ENCODE measurements at places on chromosomes 13 and 19.

DNA sequence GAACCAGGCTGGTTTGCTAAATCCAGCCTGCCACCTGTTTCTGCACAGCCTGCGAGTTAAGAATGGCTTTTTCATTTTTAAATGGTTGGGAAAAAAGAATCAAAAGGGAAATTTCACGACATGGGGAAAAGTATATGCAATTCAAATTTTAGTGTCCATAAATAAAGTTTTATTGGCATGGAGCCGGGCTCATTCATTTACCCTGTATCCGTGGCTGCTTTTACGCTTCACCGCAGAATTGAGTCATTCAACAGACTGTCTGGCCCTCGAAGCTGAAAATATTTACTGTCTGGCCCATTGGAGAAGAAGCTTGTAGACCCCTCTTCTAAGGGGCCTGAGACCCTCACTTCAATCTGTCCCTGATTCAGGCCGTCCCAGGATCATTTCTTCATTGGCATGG is 26.1 kb downstream of the IER2 start:
- no peak for DNase-seq

- DNase-seq, result no peak
Observed at GRCh38 chr13:44393391-44393790, 19.8 kb downstream of the SERP2 start.

GRCh38 chr13:89097994-89098393 is 1426.8 kb downstream of the SLITRK5 start:
- DNase-seq, result no peak

DNA sequence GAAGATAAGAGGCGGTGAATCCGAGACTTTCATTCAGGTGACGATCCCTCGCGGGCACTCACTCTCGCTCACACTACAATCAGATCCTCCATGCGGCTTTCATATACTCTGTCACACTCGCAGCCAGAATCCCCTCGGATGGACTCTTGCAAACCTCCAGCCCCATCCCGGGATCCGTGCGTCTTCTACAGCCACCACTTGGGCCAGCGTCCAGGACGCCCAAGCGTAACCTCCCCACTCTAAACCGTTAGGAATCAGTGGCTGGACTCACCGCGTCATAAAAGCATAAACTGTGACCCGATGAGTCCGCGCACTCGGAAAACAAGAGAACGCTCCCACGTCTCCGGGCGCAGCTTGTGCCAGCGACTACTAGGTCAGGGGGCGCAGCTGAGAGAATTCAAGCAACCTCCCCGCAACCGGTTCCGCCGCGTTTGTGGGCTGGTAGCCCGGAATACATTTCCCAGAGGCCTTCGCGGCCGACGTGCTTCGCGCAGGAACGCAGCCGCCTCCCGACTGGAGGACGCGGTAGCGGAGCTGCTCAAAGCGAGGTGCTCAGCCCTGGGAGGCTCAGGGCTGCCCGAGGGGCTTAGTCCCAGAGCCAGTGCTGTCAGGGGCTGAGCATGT is 27.6 kb downstream of the ZNF607 start:
- peak; percentile 83 for DNase-seq

- DNase-seq, result no peak
Observed at GRCh38 chr19:3547301-3547731, 8.3 kb downstream of the TEKTIP1 start.

DNA sequence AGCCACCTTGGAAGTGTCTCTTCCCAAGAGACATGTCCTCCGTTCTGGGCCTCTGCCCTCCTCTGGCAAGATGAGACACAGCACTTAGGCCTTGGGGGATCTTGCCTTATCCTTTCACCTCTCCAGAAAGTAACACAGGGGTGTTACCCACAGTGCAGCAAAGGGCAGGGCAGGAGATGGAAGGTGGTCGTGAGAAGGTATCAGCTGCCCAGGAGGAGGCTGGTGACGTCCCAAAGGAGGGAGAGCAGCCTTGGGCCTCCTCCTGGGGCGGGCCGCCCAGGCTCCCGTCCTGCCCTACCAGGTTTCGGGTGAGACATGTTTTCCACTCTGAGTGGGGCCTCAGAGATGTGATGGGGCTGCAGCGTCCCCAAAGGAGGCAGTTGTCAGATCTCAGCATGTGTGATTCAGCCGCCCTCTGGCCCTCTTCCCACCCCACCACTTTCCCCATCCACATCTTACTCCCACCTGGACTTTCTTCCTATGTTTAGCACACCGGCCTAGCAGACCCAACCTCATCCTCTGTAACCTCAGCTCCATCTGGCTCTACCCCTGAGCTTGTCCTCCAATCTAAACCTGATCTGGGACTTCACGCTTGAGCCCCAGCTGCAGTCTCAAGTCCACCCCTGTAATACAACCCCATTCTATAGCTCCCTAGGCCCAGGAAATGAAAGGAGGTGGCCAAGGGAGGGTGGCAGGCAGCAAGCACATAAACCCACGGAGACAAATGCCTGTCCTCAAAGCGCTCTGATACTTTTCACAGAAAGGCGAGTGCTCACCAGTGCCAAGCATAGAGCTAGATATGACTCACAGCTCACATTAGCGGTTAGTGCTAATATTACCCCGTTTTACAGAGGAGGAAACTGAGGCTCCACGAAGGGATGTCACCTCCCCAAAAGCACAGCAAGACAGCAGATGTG is 9.3 kb downstream of the POU2F2 start:
- DNase-seq, result peak; percentile 57

- DNase-seq, result no peak
Observed at GRCh38 chr13:29427937-29428309, 167.6 kb downstream of the SLC7A1 start.

- DNase-seq, result peak; percentile 60
Observed at GRCh38 chr19:41575998-41576397, at the start of gene CEACAM21. CEACAM21 (plus strand) TSS chr19:41576166; CDS start chr19:41576275, 109 bp downstream.

DNA sequence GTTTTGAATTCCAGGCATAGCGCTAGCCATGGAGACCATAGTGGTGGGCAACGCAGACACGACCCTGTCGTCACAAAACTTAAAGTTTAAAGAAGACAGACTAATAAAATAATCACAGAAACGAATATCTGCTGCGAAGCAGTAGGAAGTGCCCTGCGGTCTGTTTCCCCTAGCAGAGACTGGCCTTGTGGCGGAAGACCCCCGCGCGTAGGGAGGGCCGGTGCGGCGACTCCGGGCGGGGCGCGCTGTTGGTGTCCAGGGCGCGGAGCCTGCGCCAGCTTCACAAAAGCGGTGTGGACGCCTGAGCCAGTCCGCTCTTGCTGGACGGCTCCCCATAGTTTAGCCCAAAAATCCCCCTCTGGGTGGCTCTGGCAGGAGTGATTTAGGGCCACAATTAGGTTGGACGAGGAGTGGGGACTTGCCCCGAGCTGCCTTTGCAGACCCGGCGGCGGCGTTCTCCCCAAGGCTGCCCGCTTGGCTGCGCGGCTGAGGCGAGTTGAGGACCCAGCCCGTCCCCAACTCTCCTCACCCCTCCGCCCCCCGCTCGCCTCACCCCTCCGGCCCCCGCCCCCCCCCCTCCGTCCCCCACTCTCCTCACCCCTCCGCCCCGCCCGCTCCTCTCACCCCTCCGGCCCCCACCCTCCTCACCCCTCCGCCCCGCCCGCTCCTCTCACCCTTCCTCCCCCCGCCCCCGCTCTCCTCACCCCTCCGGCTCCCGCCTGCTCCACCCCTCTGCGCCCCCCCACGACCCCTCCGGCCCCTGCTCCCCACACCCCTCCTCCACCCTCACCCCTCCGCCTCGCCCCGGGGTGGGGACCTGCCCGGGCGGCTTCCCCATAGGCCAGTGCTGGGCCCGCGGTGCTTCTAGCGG is 14.2 kb upstream of the LATS2 start:
- DNase-seq, result no peak

GRCh38 chr19:35828692-35829301 is 16.2 kb upstream of the PRODH2 start:
- peak; percentile 18 for DNase-seq

DNA sequence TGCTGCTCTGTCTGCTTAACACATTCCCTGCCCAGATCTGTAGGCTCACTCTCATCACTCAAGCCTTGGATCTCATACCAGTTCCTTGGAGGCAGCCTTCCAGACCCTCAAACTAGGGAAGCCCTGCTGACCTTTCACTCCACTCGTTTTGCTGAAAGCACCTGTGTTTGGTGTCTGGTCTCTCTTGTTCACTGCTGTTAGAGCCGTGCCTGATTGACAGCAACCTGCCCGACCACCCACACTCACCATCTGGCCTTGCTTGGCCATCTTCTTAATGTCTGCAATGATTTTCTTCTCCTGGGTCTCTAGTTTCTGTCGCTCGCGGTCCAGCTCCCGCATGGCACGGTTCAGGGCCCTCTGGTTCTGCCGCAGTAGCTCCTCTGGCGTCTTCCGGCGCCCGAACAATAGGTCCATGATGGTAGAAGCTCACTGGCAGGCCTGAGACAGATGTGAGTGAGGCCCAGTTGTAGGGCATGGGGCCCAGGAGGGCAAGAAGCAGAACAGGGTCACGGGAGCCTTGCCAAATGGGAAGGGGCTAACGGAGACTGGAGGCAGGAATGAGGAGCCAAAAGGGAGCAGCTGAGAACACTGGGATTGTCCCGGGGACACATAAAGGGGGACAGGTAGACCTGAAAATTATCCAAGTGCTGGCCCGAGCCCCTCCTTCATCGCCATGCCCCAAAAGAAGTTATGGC is 959 bp downstream of the CHMP2A start:
- DNase-seq, result no peak

GRCh38 chr13:87538366-87539052 is 132.7 kb upstream of the SLITRK5 start:
- no peak for DNase-seq

GRCh38 chr13:71877256-71877653 is 10.3 kb upstream of the DACH1 start:
- no peak for DNase-seq

GRCh38 chr13:86569974-86570373 is 770.8 kb upstream of the SLITRK6 start:
- no peak for DNase-seq

- DNase-seq, result no peak
Observed at GRCh38 chr13:109869312-109870237, 83.2 kb upstream of the IRS2 start.

DNA sequence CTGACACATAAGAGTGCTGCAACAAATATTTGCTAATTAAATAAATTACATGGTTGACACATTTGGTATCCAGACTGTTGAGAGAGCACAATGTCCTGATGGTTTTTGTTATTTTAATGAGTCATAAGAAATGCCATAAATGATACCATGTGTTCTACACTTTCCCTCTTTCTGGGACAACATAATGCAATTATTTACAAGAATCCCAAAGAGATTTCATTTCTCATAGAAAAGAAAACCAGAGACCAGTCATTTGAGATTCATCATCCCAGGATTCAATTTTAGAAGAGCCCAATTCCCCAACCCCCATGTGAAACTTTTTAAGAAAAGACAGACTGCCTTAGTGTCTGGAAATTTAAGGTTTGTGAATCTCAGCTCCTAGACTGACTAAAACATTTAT is 399.6 kb downstream of the DCT start:
- DNase-seq, result no peak

- no peak for DNase-seq
Observed at GRCh38 chr19:30621326-30621920, 249.2 kb downstream of the ZNF536 start.

- no peak for DNase-seq
Observed at GRCh38 chr13:27635266-27635665, 13.6 kb downstream of the POLR1D start.

DNA sequence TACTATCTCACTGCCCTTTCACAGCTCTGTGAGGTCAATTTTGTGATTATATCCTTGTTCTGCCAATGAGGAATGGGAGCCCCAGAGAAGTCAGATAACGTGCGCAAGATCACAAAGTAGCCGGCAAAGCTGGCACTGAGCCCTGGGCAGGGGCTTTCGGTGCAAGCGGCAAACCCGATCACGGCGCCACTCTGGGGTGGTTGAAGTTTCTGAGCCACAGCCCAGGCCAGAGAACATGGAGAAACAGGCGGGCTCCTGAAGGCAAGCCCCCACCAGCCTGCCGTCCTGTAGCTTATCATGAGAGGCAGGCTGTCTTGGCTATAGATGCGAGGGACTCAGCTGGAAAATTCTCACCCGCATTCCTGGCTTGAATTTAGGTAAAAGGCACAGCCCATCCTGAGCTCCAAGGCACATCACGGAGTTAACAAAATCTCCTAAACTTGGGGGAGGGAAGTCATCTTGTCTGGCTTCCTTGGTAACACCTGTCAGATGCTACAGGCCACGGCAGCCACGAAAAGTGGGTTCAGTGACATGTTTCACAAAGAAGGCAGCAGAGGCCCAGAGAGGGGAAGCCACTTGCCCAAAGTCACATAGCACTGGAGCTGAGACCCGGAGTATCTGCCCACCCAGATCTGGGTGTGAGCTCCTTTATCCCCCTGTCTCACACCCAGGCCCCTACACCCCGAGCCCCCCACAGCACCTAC is 12.5 kb downstream of the TNNT1 start:
- no peak for DNase-seq

DNA sequence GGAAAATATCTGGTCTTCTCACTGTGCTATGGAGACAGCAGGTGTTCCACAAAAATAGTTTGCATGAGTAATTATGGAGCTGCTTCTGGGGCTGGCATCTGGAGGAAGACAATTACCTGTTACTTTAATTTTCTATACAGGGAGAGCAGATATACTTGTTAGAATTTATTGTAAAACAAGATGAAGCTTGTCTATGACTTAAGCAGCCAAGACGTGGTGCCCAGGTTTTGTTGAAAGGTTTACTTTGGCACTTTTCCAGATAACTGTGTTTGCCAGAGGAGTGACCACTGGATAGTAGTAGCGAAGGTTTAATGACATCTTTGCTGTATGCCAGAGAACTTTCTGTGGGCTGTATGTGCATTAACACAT is 134.5 kb upstream of the KL start:
- DNase-seq, result no peak

DNA sequence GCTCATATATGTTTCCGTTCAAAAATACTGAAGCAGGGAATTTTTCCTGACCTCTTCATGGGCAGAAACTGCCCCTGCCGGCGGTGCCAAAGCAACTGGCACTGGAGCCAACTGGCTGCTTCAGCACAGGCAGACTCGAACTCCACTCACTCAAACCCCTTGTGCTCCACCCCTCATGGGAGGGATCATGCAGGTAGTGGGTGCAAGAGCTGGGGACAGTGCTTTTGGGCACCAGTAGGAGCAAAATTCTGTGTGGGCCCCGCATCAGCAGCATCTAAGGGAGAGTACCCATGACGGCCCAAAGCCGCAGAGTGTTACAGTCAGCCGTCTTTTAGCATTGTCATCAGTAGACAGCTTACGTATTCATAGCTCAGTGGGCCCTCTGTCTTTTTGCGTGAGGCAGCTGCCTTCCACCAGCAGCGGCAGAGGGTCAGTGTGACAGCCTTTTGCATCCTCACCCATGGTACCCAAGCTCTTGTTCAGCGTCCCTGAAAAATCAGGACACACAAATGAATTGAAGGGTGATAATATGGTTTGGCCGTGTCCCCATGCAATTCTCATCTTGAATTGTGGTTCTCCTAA is 393.8 kb downstream of the SLITRK6 start:
- no peak for DNase-seq

DNA sequence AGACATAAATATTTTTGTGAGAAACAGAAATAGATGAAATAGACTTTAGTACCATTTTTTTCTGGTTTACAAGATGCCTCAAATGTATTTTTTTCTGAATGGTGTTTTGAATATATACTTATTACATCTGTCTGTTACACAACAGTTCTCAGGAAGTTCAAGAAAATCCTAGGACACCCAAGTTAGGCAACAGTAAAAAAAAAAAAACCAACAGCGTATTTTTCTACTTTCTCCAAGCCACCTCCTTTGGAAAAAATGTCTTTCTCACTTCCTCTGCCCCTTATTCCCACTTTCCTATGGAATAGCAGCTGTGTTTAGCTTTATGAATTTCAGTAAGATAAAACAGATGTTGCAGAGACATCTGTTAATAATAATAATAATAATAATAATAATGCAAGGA is 489.6 kb upstream of the KLF12 start:
- DNase-seq, result no peak
